Germinal center (tissue), 1 donor: ENCODE measurements at places on chromosomes 7 and 10.

GRCh38 chr7:79713276-79713675 lies 259.8 kb upstream of the MAGI2 start:
- no peak for DNase-seq

GRCh38 chr10:2825841-2826240 lies 241.5 kb upstream of the PFKP start:
- no peak for DNase-seq

DNA sequence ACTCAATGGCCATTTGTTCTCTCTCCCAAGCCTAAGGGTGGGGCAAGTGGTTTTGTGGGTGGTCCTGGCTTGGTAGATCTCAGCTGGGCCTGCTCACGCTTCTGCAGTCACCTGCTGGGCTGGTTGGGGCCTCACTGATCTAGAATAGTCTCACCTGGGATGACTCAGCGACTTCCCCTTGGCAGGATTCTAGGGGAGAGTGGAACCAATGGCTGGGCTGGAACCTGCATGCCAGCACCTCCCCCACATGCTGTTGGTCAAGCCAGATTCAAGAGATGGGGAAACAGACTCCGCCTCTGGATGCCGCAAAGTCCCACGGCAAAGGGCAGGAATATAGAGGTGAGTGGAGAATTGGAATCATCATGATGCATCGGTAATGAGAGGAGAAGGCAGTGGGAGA lies 292.9 kb upstream of the NPVF start:
- DNase-seq, result no peak

- no peak for DNase-seq
These were observed 145.1 kb downstream of the NRP1 start for GRCh38 chr10:33189363-33189762.

- DNase-seq, result no peak
These were observed 46.7 kb downstream of the ADCYAP1R1 start for GRCh38 chr7:31098642-31099360.

- DNase-seq, result peak; percentile 18
These were observed 590.9 kb upstream of the ANKRD30A start for GRCh38 chr10:36534471-36535002.

GRCh38 chr7:124106575-124106974 lies 73.7 kb upstream of the TMEM229A start:
- no peak for DNase-seq

DNA sequence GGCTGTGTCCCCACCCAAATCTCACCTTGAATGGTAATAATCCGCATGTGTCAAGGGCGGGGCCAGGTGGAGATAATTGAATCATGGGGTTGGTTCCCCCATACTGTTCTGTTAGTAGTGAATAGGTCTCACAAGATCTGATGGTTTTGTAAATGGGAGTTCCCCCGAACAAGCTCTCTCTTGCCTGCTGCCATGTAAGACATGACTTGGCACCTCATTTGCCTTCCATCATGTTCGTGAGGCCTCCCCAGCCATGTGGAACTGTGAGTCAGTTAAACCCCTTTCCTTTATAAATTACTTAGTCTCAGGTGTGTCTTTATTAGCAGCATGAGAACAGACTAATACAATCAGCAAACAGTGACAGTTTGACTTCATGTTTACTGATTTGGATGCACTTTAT lies 14.6 kb upstream of the R3HCC1L start:
- DNase-seq, result no peak

GRCh38 chr10:61188691-61189090 lies 244.7 kb upstream of the RHOBTB1 start:
- no peak for DNase-seq

- DNase-seq, result no peak
These were observed 15.8 kb downstream of the TSPAN33 start for GRCh38 chr7:129160161-129160905.

GRCh38 chr10:104299031-104299904 lies 30.3 kb downstream of the GSTO2 start:
- DNase-seq, result no peak

DNA sequence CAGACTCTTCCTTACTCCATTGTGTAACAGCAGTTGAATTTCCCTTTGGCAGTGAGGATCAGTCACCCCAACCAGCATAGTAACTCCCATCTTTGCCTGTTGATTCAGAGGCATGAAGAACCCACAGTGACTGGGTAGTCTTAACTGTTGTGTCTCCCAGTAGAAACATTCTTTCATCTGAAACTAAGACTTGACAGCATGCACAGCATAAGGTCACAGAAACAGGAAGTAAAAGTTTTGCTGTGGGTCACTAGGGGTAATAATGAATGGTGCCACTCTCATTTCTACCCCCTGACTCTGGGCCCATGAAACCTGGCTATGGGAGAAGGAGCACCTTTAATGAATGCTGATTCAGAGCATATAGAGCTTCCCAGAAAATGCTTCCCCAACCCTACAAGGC lies 8.3 kb upstream of the FRMPD2 start:
- no peak for DNase-seq

GRCh38 chr10:63210611-63211196 lies 77.6 kb downstream of the NRBF2 start:
- no peak for DNase-seq

DNA sequence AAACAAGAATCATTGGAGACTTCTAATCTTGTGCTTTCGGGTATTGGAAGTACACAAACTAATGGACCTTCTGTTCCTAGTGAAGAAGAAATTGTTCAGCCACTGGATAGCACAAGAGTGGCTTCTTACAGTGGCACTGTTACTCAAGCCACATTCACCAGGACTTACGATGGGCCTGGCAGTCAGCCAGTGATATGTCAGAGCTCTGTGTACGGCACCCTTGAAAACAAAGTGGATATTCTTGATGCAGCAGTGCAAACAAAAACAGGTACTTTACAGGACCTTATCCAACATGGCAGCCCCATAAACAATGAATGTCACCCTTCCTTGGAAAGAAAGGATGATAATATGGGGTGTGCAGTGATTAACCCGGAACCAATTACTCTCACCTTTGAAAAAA lies 61.6 kb downstream of the TASOR2 start:
- no peak for DNase-seq

DNA sequence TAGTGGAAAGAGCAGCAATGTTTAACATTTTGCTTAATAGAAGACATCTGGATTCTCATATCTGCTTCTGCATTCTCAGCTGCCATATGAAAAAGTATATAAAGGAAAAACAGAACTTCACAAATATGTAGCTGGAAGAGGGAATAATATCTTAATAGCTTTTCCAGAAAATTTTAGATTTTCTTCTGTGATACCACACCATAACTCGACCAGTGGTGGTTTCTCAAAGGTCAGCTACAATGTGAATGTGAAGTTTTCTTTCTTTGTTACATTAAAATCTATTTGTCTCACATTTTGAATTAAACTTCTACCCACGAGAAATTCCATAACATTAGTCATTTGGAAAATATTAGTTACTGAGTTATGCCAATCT lies 339.8 kb downstream of the PARD3 start:
- DNase-seq, result no peak

DNA sequence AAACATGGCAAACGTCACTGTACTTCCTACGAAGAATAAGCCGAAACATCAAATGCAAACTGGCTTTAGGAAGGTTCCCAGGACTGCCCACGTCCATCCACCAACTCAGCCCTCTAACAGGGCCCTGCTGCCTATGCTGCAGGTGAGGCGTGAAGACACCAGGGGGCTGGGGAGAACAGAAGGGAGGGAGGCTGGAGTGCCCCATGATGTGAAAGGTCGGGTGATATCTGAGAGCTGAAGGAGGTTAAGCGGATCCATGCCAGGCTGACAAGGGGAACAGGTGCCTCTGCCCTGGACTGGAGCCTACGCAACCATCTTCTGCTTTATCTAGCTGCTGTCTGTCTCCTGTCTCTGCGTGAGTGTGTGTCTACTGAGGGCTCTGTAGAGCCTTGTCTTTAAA lies 40.2 kb upstream of the ATP6V0A4 start:
- no peak for DNase-seq

DNA sequence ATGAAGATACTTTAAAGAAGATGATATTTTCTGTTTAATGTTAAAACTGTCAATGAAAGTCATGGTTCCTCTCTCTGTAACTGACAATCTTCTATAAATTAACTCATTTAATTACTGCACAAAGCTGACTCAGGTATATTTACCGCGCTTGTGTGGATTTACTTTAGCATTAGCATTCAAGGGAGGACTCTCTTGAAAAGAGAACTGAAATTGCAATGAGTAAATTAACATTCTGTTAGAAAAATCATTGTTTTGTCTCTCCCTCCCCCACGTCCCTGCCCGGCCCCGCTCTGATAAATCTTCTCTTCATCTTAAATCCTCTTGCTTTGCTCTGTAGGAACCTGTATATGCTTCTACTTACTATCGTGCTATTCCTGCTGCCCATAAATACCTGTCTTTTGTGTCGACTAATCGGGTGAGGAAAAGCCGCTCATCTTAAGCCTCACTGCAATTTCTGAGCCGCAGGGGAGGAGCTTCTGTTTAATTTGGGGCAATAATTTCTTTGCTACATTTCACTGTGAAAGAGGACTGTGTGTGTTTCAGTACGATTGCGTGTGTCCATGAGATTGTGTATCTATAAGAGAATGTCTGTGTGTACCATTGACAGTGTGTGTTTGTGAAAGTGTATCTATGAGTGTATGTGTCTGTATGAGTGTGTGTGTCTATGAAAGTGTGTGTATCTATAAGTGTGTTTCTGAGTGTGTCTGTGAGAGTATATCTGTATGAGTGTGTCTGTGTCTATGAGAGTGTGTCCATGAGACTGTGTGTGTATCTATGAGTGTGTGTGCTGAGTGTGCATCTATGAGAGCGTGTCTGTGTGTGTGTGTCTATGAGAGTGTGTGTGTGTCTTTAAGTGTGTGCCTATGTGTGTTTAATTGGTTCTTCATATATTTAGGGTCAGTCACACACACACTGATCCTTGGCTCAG lies 46.5 kb upstream of the LYZL2 start:
- DNase-seq, result no peak

DNA sequence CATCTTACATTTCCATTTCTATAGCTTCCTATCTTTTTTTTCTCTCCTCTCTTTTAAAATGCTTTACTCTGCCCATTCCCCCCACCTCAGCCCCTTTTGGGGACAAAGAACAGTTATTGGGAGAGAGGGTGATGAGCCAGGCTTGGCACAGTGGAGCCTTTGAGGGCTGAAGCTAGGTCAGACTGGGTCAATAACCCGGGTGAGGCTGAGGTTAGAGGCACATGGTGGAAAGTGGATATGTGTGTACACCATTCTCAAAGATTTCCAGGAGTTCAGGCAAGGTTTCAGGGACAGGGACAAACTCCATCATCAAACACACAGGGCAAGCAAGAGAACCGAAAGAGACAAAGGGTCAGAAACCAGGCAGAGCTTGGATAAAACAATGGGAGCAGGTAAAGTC lies 11.5 kb downstream of the ABCB4 start:
- DNase-seq, result no peak

DNA sequence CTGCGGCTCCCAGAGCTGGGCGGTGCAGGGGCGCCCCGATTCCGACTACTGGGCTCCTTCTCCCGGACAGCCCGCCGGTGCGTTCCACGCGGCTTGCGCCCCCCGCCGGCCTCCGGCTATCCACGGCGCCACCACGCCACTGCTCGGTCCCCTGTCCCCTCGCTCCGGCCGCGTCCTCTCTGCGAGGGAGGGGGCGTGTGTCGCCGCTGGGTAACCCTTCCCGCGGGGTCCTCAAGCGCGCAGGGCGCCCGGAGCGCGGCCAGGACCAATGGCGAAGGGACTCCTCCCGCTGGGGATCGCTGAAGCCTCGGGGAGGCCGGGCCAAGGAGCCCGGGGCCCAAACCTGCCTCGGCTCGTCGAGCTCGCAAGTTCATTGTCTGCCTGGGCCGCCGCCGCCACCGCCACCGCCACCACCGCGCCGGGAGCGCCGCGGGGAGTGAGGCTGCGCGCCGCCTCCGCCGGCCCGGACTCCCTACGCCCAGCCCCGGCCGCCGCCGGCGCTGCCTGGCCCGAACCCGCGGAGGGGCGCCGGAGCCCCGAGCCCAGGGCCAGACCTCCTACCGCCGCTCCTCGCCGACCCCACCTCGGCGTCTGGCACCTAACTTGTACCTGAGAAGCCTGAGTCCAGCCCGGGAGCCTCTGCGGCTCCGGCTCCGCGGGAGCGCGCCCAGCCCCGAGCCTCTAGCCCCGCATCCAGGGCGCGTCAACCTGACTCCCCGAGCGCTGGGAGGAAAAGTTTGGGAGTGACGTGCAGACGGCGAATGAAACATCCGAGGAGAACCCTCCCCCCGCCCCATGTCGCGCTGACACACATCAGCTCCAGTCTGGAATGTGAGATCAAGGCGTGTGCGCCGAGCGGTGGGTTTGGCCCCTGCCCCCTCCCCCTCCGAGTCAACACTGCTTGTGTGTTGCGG lies at the start of gene CHST15:
Gene CHST15, minus strand, starts transcription at position 739 of the 914 bp plus-strand sequence. CDS start 47,386 bp downstream, outside the sequence.
- DNase-seq, result peak; percentile 60

DNA sequence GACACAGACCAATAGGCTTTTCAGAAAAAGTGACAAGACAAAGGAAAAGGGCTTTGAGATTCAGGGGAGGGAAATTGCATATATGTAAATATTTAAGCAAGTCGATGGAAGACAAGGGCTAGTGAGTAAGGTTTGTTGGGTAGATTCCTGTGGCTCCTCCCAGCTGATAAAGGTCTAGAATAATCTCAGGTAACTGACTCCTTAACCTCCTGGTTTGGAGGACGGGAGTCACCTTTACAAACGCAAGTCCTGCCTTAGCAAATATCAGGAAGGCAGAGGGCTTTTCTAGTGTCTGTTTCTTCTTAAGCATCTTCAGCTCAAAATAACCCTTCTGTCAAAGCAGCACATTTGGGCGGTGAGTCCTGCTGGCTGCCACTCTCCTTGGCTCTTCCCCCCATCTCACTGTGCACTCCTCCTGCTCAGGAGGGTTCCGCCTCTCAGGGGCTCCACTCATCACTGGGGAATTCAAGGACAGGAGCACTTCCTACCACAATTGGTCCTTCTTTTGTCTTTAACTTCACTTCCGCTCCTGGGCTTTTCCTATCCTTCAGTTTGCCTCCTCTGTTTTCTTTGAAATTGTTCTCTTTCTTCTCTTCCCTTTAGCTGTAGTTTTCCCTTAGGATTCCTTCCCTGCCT lies 496.3 kb upstream of the KLF6 start:
- DNase-seq, result no peak

DNA sequence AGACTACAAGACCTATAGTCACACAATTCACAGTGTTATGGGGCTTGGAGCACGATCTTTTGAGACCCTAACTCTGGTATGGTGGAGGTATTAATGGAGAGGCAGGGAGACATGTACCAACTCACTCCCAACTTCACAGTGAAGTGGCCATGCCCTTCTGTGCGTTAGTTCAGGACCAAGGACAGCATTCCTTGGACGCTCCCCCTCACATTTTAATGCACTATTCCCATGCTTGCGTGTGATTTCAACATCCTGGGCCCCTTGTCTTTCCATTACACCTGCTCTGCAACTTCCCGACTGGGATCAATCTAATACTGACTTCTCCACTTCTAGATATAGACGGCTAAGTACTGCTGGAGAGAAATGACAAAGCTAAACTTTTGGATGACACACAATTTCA lies 72.7 kb downstream of the PLCE1 start:
- no peak for DNase-seq

GRCh38 chr10:54530299-54530698 lies 270.7 kb downstream of the PCDH15 start:
- DNase-seq, result no peak
